ENCODE measurements at places on chromosomes 7 and 10.
A peak's percentile ranks its signal among the peaks of the same experiment; 100 is the strongest.

DNA sequence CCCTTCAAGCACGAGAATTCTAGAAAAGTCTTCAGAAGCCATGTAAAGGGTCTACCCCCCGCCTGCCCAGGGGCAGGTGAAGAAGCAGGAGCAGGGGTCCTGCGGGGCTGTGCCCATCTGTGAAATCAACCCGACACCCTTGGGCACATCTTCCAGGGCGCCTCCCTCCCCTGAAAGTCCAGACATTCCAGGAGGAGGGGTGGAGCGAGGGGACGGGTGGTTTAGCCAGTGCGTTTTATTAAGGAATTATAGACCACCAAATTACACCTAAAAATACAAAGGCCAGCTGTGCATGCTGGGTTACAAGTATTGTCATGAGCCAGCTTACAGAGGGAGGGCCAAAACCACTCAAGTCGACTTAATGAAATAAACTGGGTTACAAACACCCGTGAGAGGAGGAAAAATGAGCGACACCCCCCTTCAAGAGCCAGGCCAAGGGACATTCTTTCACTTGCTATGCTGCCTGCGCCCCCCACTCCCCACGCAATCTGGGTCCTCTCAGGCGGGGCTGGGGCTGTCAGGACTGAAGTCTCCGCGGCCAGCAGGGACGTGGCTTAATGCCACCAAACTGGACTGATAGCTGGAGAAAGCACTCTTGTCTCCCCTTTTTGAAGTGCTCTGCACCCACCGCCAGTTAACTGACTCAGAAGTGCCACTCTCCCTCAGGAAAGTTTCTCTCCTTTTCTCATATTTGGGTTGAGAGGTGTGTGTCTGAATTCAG is 360.3 kb downstream of the FRMD4A start:
- no peak for DNase-seq

- DNase-seq: no peak
These were observed 34.5 kb downstream of the ASB13 start for GRCh38 chr10:5631936-5632335.

- DNase-seq: no peak
These were observed 64.0 kb upstream of the EGR2 start for GRCh38 chr10:62880162-62880561.

GRCh38 chr7:503575-504111 is 16.0 kb downstream of the PDGFA start:
- DNase-seq: peak; percentile 99

DNA sequence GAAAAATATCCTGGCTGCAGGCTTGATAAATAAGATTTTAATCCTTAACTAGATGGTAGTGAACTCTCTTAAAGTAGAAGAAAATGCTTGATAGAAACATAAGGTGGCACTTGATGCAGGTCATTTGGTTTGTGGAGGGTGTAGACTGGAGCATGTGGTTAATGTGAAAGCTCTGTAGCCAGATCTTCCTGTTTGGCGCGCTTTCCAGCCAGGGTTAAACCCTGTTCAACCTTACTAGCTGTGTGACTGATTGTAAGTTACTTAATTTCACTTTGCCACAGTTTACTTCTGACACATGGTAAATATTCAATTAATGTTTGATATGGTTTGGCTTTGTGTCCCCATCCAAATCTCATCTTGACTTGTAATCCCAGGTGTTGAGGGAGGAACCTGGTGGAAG is 394.0 kb downstream of the REEP3 start:
- DNase-seq: no peak

DNA sequence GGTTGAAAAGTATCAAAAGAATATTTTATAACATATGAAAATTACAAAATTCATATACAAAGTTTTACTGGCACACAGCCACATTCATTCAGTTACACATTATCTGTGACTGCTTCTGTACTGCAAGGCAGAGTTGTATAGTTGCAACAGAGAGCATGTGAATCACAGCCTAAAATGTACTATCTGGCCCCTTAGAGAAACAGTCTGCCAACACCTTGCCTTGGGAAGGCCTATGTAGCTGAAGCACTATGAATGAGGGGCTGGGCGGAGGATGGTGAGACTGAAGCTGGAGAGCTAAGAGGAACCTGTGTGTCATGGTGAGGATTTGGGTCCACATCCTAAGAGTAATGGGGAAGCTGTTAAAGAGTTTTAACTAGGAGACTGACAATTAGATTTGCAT is 35.7 kb downstream of the PDZD8 start:
- DNase-seq: no peak

DNA sequence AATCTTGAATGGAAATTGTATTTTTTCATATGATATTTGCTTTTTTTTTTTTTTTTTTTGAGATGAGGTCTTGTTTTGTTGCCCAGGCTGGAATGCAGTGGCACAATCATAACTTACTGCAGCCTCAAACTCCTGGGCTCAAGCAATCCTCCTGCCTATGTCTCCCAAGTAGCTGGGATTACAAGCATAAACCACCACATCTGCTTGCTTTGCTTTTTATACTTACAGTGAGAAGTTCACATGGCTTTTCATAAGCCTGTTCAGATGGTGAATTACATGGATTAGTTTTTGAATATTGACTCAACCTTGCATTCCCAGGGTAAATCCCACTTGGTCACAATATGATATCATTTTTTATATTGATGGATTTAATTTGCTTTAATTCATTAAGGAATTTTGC is 22.0 kb downstream of the LRRD1 start:
- DNase-seq: no peak

DNA sequence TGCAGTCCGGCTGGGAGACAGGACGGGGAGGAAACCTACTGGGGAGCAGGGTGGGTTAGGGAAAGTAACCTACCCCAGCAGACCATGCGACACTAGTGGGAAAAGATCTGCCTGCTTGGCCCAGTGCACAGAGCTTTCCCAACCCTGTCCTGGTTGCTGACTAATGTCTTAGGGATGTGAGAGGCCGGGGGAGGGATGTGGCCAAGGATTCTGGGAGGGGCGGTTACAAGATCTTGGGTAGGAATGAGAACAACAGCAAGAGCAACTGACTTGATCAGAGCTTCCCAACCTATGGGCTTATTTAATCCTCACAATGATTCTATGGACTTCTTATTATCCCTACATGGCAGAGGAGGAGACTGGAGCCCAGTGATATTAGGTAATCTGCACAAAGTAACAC is 24.0 kb upstream of the EIF5AL1 start:
- no peak for DNase-seq
